Fibroblast of skin of right quadriceps (primary cell): ENCODE measurements at places on chromosomes 3 and 15.

DNA sequence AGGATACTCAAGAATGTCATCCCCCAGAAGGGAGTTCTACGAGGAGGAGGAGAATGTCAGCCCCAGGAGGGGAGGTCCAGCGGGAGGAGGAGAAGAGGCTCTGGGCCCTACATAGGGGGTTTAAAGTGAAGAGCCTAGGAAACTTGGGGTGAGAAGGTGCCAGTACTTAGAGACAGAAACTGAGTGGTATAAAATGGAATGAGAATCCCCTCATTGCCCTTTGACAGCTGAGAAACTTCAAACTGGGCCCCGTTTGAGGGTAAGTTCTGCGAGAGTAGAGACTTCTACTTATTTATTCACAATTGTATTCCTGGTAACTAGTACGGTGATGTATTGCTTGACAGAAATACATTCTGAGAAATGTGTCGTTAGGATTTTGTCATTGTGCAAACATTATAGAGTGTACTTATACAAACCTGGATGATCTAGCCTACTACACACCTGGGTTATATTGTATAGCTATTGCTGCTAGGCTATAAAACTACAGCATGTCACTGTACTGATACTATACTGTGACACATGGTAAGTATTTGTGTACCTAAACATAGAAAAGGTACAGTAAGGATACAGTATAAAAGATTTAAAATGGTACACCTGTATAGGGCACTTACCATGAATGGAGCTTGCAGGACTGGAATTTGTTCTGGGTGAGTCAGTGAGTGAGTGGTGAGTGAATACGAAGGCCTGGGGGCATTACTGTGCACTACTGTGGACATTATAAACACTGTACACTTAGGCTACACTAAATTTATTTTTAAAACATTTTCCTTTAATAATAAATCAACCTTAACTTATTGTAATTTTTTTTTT is 62.0 kb downstream of the TSC22D2 start:
- DNase-seq, result peak; percentile 47

DNA sequence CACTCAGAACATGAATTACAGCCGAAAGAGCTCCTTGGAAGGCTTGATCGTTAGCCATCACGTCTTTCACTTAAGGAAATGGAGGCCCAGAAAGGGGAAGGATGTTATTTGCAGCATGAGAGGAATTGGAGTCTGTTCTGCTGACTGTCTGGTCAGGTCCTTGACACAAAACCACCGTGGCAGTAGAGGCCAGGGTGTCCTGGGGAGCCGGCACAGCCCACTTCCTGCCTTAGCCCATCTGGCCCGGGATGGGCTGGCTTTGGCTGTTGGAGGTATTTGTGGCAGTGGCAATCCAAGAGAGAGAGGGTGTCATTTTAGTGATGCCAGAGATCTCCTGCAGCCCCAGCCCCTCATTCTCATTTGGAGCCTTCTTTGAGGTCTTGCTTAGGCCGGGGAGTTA is 37.4 kb downstream of the ST6GAL1 start:
- DNase-seq, result no peak

DNA sequence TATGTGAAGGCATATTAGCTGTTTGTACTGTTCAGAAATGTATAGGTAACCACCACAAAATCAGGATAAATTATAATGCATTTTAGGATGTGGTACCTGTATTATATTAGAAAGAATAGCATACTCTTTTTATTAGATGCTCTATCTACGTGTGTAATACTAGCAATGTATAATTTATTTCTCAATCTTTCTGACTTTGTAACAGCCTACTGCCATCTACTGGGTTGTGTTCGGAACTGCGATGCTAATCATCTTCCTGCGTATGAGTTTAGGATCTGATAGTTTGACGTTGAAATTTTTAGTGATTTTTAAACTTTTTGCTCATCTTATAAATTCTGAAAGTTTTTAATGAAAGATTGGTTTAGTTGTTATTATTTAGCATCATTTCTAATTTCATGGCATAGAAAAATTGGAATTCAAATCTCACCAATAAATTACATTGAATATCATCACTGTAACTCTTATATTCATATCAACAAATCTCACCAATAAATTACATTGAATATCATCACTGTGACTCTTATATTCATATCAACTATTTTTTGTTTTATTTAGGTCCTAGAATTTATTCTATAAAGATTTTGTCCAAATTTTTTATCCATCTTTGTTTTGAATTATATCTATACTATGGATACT is 322.7 kb upstream of the ZNF717 start:
- peak; percentile 21 for DNase-seq

DNA sequence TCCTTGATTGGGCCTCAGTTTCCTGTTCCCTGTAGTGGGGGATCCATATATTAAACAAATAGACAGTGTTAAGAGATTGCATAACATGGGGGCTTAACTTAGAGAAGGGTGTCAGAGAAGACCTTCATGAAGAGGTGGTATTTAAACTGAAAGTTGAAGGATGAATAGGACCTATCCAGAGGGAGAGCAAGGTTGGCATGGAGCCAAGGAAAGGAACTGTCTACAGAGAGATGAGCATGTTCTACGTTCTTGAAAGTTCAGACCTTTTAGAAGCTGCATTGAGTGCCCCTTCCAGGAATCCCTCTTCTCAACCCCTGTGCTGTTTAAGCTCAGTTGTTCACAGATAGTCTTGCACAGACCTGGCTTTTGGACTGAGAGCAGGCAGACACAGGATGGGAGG is 2.4 kb downstream of the HTD2 start:
- no peak for DNase-seq

DNA sequence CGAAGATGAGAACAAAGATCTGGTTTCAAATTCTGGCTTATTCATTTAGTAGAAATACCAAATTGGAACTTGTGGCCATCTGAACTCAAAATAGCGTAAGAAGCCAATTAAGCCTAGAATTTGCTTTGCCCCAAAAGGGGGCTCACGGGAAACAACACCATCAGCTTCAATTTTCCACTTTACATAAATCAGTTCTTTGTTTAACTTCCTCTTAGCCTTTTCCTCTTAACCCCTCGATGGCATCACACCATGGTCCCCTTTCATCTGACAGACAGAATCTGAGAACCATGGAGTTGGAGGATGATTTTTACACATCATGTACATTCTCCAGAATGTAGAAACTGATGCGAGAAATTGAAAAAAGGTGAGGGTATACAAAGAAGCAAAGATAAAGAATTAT is 207.0 kb downstream of the FOXP1 start:
- no peak for DNase-seq

GRCh38 chr15:40252438-40253166 is 13.7 kb downstream of the PAK6 start:
- no peak for DNase-seq

DNA sequence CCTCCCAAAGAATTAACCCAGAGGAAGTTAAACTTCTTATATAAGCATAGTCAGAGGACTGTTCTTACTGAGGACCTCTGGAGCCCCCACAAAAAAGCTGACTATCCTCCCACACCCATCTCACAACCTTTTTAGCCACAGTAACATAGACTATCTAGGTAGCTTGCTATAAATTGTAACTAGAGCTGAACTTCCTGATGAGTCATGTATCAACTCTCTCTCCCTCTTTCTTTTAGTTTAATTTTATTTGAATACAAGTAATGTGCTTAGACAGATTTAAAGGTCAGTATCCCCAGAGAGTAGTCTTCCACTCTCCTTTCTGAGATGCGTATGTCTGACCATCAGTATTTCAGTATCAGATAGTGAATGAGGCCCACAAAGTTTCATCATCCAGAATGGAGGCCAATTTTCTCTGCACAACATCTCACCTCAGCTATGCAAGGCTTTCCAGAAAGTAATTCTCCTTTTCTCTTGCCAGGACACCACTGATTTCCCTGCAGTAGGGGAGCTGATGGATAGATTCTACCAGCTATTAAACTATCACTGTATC is 104.0 kb upstream of the MYRIP start:
- DNase-seq, result peak; percentile 46

- no peak for DNase-seq
Observed at GRCh38 chr3:38689346-38689745, 39.9 kb upstream of the SCN5A start.

GRCh38 chr3:4409971-4410573 is 57.0 kb downstream of the SUMF1 start:
- no peak for DNase-seq

DNA sequence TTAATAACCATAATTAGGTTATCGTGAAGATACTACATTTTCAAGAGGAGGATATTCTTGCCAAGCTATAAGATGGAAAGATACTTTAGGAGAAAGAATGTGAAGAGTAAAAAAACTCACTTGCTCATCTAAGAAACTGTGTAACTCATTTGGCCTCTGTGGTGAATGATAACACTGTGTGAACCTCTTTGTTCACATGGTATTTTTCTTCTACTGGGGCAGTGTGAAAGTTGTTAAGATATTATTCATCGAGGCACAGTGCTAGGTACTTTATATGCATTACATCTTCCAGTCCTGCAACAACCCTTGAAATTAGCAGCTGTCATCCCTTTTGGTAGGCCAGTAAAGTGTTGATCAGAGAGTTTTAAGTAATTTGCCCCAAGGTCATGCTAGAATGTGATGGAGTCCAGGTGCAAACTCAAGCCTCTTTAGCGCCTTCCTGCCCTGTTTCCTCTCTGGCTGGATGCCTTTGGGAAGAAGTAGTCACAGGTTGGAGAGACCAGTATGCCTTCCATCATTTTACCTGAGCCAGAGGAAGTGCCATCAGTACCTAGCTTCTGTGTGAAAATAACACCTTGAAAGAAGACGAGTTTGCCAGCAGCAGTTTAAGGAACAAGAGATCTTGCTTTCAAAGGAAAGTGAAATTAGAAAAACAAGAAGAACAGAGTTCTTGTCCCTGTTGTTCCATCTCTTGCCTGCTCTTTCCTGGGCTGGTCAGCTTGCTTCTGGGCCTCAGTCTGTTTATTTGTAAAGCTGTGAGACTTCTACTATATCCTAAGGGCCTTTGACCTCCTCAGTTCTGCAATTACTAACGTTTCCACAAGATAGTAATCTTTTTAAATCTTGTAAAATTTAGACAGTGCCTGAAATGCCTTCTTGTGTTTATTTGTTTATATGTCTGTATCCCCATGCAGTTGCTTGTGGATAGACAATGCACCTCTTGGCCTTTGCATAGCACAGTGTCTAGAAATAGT is 179.3 kb downstream of the FNDC3B start:
- DNase-seq, result no peak

DNA sequence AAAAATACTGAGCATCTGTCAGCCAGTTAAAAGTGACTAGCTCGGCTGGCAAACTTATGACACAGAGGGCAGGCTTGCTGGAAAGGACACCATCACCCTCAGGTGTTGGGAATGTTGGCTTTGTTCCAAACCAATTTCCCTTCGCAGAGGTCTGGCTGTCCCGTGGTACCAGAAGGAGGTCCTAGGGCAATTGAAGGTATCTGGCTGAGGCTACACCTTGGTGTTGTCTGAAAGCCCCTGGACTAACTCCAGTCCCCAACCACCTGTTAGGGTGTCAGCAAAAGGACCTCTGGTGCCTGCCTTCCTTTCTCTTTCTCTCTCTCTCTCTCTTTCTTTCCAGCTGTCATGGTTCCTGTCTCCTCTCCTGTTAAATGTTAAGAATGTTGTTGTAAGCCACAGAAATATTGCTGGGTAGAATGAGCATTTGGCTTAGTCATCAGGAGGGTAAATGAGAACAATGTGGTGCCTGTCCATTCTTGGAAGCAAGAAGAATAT is 12.5 kb downstream of the PRR20G start:
- peak; percentile 3 for DNase-seq

- peak; percentile 48 for DNase-seq
Observed at GRCh38 chr3:104279617-104280016, 1087.1 kb upstream of the ALCAM start.

GRCh38 chr3:157373783-157374182 is 62.9 kb upstream of the PTX3 start:
- peak; percentile 89 for DNase-seq

GRCh38 chr15:25674913-25675312 is 188.2 kb downstream of the ATP10A start:
- DNase-seq, result no peak

GRCh38 chr3:74139648-74140047 is 474.8 kb downstream of the CNTN3 start:
- DNase-seq, result peak; percentile 19

DNA sequence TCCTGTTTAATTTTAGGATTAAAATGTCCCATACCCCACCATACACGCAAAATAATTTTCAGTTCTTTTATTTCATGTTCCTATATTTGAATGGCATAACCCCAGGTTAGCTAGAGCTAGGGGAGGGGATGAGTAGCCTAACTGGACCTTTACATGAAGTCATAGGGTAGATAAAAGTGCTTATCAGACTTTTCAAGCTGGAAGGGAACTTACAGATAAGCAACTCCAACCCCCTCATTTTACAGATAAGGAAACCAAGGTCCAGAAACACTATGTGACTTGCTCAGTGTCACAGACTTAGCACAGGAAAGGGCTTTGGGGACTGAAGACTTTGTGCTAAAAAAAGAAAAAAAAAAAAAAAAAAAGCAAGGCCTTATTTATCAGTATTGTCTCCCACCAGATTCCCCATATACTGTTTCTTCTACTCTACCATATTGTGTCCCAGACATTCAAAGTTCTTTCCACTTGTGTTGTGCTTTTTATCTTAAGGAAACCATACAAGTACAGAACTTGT is 10.6 kb upstream of the TNIK start:
- no peak for DNase-seq

- peak; percentile 76 for DNase-seq
Observed at GRCh38 chr3:36212251-36212650, 168.1 kb upstream of the STAC start.

- no peak for DNase-seq
Observed at GRCh38 chr3:32189693-32190092, 48.8 kb upstream of the CMTM8 start.

- no peak for DNase-seq
Observed at GRCh38 chr3:122298239-122298638, 26.8 kb upstream of the CSTA start.

DNA sequence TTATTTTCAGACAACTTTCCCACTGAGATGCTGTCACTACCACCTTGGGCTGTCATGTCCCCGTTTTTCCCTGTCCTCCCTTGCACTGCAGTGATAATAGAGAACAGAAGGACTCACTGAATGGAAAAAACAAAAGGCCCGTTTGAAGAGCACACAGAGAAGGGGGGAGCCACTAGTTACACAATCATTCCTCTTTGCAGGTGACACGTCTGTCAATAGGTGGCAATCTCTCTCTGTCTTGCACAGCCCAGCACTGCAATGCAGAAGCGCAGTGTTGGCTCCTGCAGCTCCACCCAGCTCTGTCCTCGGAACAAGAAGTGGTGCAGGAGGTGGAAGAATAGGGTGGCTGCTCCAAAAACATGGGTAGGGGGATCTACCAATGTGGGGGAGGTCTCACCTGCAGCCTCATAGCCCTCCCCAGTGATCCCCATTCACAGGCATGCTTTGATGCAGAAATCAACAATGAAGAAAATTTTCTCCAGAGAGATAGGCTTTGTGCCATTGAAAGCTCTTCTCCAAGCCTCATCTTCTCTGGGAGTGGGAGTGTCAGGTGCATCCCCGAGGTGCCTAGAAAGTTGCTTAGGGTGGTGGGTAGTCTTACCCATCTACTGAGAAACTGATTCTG is 31.8 kb downstream of the FSTL1 start:
- peak; percentile 52 for DNase-seq

GRCh38 chr3:150385296-150386242 is 22.5 kb upstream of the TSC22D2 start:
- no peak for DNase-seq
